NCI-H1694 (cell line): ENCODE measurements at places on chromosomes 2 and 18.

DNA sequence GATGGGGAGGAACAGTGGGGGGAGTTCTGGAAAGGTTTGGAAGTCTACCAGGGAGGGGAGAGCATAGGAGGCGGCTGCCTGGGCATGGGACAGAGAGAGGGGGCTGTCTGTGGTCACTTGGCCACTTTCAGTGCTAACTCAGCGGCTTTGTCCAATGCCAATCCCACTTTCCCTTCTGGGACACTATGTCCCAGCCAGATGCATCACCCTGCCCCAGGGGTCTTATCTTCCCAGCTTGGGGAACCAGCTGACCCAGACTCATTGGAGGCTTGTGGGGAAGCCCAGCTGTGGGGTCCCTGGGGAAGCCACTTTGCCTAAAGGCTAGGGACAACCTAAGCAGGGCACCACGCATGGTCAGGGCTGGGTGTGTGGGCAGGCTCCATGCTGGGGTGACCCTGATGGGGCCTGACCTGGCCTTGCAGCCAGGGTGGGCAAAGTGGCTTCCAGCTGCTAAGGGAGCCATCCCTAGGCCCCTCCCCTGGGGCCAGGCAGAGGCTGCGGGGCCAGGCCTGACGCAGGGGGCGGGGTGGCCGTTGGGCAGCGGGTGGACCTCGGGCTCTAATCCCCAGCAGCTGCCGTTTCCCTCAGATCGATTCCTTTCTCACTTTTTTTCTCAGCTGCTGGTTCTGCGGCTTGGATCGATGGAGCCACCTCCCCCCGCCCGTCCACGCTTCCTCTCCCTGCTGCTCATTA lies 1.6 kb upstream of the ASIC4 start:
- no peak for DNase-seq

DNA sequence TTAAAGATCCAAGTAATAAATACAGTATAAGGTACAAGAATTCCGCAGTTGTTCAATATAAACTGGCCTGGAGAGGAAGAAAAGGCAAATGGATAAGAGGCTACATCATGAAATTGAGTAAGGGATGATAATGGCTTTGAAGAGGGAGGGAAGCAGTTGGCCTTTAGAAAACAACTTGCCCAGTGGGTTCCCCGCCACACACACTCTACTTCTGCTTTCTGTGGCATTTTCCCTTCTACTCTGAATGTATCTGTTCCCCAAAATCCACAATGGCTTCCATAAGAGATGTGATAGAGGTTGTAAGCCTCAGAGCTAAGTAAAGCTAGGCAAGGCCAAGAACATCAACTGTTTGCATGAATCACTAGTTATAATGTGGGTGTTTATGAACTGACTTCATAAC lies 221.3 kb downstream of the MBD2 start:
- no peak for DNase-seq

DNA sequence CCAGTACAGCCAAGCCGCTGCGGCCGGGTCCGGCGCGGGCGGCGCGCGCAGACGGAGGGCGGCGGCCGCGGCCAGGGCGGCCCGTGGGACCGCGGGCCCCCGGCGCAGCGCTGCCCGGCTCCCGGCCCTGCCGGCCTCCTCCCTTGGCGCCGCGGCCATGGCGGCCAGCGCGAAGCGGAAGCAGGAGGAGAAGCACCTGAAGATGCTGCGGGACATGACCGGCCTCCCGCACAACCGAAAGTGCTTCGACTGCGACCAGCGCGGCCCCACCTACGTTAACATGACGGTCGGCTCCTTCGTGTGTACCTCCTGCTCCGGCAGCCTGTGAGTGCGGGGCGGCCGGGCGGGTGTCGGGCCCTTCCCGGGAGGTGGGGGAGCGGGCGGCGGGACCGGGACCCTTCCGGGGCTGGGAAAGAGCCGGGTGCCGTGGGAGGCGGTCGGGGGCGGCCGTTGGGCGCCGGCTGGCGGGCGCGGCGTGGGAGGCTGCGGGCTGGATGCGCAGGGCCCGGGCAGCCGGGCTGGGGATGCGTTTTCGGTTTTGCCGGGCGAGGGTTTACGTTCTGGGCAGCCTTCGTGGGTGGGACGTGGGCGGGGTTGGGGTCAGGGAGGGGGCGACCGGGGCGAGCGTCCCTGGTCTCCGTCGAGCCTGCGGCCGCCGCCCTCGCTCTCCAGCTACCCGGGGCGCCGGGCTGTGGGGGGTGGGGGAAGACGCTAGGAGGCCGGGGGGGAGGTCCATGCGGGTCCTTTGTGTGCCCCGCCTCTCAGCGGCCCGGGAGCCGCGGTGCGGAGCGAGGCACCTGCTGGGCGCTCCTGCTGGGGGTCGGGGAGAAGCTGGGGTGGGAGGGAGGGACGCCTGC lies 537 bp downstream of the AGFG1 start:
- DNase-seq, result no peak

GRCh38 chr2:23801396-23801795 lies 125.5 kb downstream of the ATAD2B start:
- DNase-seq, result no peak

GRCh38 chr18:45838302-45839070 lies 13.0 kb downstream of the SIGLEC15 start:
- DNase-seq, result no peak

- DNase-seq, result peak; percentile 30
These were observed 23.2 kb downstream of the SPEG start for GRCh38 chr2:219457784-219458369.

- DNase-seq, result no peak
These were observed 128.9 kb upstream of the RIOK3 start for GRCh38 chr18:23324056-23324811.

DNA sequence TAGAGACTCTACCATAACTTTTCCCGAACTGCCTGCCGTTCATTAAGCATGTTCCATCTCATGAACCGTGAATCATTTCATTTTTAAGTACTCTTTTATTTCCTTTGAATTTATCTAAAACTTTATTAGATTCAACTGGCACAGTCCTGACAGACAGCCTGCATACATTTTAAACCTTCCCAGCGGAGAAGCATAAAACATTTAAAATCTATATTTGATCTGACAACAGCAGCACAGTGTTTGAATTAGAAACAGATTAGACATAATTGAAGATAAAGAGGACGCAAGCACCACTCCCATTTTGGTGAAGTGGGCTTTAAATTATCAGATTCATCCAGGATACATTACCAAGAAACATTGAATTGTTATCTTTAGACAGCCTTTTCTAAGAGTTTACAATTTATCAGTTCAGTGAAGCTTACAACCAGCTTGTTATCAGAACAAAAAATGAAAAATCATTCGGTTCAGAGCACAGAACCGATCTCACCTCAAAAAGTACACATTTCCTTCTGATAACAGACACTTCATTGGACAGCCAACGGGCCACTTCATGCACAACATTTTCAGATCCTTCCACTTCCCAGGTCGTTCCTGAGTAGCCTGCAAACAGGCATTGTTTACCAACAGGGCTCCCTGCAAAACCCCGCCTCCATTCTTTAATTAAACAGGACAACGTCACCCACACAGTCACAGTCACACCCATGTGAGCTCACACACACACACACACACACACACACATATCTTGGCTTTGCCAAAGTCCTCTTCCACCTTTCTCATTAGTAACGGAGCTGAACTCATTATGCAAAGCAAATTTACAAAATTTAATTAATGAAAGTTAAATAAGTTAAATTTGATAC lies 171.2 kb downstream of the SP3 start:
- no peak for DNase-seq

DNA sequence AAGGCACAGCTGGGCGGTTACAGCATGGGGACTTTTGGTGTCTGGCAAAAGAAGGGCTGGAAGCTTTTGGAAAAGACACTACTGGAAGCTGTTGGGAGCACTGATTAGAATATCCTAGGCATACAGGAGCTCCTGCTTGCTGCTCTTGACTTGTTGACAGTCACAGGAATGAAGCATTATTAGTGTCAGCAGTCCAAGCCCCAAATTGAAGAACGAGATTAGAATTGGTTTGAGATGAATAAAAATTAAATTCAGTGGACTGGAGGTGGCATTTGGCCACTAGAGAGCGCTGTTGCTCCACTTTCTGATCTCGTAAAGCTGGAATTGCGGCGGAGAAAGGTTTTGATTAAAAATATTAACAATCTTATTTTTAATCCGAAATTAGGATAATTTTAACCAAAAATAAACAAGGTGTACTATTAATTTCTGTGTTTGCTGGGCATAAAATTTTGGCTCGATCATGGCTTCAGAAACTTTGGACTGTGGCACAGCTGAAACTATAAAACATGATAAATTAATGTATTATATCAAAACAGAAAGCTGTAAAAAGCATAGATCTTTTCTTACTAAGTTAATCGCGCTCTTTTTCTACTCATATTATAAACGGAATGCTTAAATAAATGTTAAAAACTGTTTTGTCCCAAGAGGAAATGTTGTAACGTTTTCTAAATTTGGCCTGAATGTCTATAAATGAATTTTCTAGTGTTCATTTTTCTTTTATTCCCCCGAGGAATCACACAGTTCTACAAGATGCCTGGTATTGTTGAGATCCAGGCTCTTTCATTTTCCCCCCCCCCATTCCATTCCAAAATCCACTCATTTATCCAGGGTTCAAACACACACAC lies 2.4 kb upstream of the HOXD8 start:
- peak; percentile 65 for DNase-seq

DNA sequence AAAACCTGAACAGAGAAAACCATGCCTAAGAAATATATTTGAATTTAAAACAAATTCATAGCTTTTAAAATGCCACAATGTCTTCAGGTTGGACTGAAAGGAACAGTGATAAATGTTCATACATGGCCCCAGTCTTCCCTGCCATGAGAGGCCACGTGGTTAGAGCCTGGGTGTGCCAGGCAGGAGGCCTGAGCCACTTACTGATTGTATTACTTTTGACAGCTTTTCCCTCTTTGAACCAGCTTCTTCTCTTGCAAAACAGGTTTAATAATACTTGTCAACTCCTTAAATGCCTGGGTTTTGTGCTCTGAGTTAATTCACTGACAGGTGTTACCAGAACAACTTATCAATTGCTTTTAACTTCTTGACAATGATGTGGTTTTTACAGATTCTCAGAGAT lies 27.0 kb downstream of the RBKS start:
- DNase-seq, result no peak

DNA sequence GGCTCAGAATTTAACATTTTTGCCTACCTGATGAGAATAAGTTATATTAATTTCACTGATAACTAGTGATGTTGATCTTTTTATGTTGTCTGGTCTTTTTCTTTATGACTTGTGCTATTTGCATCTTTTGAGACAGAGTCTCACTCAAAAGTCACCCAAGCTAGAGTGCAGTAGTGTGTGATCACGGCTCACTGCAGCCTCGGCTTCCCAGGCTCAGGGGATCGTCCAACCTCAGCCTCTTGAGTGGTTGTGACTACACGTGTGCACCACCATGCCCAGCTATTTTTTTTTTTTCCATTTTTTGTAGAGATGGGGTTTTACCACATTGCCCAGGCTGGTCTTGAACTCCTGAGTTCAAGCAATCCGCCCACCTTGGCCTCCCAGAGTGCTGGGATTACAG lies 7.5 kb downstream of the SMCHD1 start:
- no peak for DNase-seq

DNA sequence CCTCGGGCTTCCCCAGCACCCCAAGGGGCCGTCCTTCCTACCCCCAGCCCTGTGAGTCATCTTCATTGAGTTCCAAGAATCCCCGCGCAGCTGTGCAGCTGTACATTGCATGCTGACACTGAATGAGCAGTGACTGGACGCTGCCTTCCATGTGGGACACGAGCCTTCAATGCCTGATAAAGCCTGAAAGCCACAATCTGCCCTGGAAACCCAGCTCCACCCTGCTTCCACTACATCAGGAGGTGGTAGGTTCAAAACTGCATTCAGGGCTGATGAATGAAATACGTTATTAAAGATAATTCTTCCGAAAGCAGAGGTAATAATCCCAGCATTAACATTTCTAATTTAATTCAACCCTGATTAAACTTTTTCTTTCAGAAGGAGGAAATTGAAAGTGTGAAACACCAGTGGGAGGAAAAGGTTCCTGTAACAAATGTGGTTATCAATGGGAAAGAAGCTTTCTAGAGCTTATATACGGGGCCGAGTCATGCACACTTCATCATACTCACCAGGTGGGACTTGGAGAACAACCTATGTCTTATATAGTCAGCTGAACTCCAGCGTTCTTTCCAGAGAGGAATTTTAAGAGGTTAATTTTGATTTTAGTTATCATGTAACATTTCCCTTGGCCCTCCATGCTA lies 360.1 kb downstream of the LPIN1 start:
- DNase-seq, result no peak

DNA sequence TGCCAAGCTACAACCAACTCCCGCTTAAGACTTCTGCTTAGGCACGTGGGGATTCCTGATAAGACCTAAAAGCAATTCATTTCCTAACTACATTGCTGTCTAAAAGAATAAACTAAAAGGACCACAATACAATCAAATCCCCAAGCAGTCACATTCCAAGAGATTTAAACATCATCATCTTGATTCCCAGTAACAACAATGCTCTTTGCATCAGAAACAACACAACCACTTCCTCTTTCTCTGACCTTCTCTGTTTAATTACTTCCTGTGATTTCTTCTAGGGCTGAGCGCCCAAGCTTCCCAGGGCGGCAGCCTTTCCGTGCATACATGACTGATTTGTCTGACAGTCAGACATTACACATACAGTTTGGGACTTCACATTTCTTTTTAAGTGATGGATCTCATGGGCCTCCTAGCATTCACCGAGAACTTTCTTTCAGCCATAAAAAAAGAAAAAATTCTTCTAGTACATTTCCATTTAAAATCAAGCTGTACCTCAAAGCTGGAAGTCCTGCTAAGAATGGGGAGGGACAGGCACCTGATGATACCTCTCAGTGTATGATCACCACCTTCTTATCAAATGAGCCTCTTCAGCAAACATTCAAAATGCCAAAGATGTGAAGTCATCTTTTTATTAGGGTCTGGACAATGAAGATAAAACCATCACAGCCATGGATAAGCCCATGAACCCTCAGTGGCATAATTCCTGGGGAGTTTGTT lies 11.5 kb downstream of the SPRED2 start:
- DNase-seq, result no peak

GRCh38 chr18:76619261-76619620 lies 124.2 kb upstream of the ZNF516 start:
- no peak for DNase-seq

GRCh38 chr2:127039387-127040031 lies 67.4 kb downstream of the BIN1 start:
- DNase-seq, result no peak

DNA sequence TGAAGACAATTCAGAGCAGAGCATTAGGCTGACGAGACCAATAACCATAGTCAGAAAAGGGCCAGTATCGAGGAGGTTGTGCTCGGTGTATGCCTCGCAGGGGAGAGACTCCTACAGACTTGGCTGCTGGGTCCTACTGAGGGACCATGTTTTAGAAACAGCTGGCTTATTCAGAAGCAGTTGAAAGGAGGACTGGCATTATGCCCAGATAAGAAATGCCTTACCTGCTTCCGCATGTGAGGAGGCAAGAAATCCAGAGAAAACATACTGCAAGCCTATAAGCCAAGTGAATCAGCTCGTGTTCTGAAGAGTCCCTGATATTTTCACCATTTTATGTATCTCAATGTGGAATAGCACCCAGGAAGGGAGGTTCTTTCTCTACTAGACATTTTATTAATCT lies 434.7 kb downstream of the GRB14 start:
- no peak for DNase-seq

DNA sequence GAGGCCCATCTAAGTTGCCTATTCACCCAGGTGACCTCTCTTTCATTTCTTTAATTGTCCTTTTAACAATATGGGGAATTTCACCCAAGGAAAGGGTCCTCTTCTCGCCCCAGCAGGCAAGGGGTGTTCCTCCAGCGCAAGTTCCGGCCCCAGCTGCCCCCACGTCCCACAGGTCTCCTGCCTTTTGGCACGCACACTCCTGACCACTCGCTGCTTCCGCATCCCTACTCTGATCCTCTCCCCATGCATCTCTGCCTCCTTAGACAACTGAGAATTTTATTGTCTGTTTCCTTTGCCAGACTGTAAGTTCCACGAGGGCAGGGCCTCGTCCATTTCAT lies 684 bp upstream of the ARPC2 start:
- no peak for DNase-seq
